ENCODE measurements at places on chromosomes 12 and 14. TPM values are rescaled to one million over a fixed set of nuclear protein-coding genes. Genes with fewer than 3 reads are reported as not detected.

The ARHGDIB gene
- total RNA-seq: 8.3 TPM

The CD163 gene
- 0.26 TPM for total RNA-seq

The MDM1 gene
- total RNA-seq: 12.4 TPM

The IFT81 gene
- total RNA-seq: 33.1 TPM

The MANSC4 gene
- 0.17 TPM for total RNA-seq

The TMEM19 gene
- 21.6 TPM for total RNA-seq

The DAO gene
- total RNA-seq: not detected

The CMKLR1 gene
- total RNA-seq: under 0.01 TPM

The ISM2 gene
- not detected for total RNA-seq

The CCDC177 gene
- total RNA-seq: not detected

The PPFIA2 gene
- total RNA-seq: 2.1 TPM

The SPX gene
- 1.3 TPM for total RNA-seq

The SETD1B gene
- 3.5 TPM for total RNA-seq

The ZDHHC22 gene
- not detected for total RNA-seq

The ACOT4 gene
- total RNA-seq: 1.7 TPM

The CLEC7A gene
- total RNA-seq: not detected

The PCED1B gene
- 0.33 TPM for total RNA-seq

The IRAK3 gene
- 7.4 TPM for total RNA-seq

The FAM161B gene
- 5.3 TPM for total RNA-seq

The IFI27L2 gene
- total RNA-seq: 225 TPM

The COX8C gene
- 0.33 TPM for total RNA-seq

The PPP1R36 gene
- 1.3 TPM for total RNA-seq

All from fibroblast of lung (primary cell).